ENCODE measurements at places on chromosomes 7 and 10.

DNA sequence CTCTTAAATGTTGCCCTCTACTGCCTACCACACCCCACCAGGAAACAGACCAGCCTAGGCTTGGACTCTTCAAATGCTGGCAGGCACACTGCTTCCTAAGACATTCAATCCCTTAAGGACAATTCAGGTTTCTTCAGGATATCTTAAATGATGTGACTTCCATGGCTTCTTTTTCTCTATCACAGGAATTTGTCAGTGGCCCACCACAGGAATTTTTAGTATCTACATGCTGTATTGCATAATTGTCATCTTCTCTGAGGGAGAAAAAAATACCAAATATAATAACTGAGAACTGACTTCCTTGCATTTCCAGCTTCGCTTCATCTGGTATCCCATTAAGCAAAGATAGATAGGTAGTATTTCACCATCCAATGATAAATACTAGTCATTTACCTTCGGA is 129.3 kb downstream of the WNT2 start:
- no peak for DNase-seq

- no peak for DNase-seq
Observed at GRCh38 chr7:89623018-89623672, 531.1 kb upstream of the STEAP1 start.

DNA sequence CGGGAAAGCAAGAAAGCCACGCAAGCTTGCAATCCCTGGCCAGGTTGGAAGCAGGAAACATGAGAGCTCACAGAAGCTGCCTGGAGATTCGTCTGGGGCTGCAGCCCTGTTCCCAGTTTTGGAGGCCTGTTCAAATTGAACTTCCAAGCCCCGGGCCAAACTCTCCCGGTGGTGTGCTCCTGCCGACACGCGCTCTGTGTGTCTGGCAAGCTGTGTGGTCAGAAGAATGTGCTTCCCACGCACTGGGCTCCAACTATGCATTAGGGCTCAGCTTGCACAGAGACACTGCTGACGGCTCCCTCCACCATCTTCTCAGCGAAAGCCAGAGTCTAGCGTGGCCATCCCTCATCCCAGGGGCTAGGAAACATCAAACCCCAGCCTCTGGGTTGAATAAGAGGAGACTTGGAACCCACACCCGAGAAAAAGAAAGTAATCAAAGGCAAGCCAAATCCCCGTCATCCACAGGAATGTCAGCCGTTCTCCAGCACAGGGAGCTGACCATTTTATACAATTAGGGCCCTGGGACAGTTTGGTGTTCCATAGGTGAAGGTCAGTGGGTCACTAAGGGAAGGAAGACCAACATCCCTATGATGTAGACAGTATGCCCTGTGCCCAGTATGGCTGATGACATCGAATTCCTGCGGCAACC is 107.2 kb downstream of the FGFR2 start:
- DNase-seq: no peak

GRCh38 chr10:124049484-124049883 is 43.9 kb downstream of the CHST15 start:
- no peak for DNase-seq

GRCh38 chr7:157150882-157151281 is 12.2 kb downstream of the UBE3C start:
- no peak for DNase-seq

DNA sequence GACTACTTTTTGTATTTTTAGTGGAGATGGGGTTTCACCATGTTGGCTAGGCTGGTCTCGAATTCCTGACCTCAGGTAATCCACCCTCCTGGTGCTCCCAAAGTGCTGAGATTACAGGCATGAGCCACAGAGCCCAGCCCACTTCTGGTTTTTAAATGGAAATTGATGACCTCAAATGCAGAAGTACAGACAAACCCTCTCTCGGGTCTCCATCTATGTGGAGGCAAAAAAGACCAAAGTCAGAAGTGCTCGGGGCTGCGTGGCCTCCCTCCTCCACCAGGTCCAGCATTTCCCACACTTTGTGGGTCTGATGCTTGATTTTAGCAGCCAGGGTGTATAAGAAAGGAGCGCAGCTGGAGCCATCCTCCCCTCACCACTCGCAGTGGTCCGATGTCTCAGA is 187.3 kb upstream of the AUTS2 start:
- no peak for DNase-seq

DNA sequence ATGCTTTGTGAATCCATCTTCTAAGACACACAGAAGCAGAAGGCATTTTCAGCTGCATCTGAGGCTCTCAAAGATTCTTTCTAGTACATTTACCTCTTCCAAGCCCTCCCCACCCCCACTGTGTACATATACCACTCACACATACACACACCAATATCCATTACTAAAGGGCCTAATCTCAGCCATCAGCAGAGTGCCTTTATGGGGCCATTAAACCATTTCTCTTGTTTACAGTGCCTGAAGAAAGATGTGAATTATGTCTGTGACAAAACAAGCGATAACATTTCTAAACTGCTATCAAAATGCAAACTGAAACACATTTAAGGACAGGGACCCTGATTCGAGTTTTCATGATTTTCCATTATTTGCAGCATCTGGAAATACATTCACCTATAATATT is 40.0 kb downstream of the ETV1 start:
- DNase-seq: no peak

GRCh38 chr7:106071999-106072714 is 40.0 kb downstream of the SYPL1 start:
- no peak for DNase-seq

DNA sequence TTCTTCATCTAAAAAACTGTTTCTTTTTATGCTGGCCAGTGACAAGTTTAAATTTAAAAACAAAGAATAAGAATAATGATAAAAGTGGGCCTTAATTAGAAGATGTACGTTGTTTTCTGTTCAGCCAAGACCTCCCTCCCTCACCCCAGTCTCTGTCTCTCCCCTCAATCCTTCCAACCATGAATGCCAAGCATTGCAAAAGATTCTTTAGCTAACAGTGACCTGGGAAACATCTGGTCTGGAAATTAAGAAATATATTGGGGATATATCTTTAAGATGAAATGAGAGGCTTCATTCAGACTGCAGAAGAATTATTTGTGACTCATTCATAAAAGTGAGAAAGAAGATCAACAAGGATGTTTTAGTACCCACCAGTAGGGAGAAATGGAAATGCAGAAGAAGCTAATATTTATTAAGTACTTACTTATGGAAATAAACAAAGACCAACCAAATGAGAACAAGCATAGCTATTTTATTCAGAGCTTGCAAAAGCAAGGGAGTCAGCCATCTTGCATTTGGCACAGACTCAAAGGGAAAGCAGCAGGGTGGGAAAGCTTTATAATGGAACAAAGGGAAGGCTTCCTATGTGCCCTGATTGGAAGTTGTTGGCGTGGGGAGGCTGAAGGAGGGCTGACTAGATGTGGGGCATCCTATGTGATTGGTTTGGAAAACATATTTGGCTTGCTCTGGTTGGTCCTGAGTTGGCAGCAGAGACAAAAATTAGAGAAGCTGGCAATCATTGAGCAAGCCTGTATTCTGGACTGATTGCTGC is 595.4 kb upstream of the GHITM start:
- no peak for DNase-seq

- DNase-seq: no peak
Observed at GRCh38 chr7:3488829-3489228, 187.8 kb downstream of the SDK1 start.

GRCh38 chr10:69884024-69884367 is 82.3 kb downstream of the COL13A1 start:
- DNase-seq: no peak

- no peak for DNase-seq
Observed at GRCh38 chr7:90298145-90299038, 22.7 kb downstream of the FAM237B start.

DNA sequence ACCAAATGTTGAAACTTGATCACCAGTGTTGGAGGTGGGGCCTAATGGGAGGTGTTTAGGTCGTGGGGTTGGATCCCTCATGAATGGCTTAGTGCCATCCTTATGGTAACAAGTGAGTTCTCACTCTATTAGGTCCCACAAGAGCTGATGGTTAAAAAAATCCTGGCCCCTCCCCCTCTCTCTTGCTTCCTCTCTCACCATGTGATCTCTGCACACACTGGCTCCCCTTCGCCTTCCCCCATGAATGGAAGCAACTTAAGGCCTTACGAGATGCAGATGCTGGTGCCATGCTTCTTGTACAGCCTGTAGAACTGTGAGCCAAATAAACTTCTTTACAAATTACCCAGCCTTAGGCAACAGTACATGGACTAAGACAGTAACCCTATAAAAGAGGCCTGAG is 62.7 kb downstream of the PPP1R3C start:
- no peak for DNase-seq

GRCh38 chr7:25982684-25983083 is 169.3 kb upstream of the NFE2L3 start:
- DNase-seq: no peak

GRCh38 chr10:88528806-88529570 is 54.1 kb downstream of the RNLS start:
- no peak for DNase-seq

DNA sequence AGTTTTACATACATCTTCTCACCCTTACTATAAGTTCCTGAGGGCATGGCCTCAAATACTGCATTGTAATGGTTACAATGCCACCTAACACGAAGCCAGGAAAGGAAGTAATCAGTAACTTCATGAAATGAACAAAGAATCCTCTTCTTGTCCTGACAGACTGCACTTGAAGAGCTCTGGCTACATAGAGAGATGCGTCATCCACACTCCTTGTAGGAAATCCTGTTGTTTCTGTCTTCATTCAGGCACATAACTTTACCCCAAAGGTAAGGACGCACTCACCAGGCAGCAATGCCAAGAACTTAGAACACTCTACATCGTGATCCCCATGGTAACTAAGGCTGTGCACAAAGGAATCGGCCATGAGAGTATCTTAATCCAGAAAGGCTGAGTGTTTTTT is 80.3 kb upstream of the ARID5B start:
- no peak for DNase-seq

GRCh38 chr10:36191009-36191408 is 548.9 kb upstream of the FZD8 start:
- DNase-seq: no peak

DNA sequence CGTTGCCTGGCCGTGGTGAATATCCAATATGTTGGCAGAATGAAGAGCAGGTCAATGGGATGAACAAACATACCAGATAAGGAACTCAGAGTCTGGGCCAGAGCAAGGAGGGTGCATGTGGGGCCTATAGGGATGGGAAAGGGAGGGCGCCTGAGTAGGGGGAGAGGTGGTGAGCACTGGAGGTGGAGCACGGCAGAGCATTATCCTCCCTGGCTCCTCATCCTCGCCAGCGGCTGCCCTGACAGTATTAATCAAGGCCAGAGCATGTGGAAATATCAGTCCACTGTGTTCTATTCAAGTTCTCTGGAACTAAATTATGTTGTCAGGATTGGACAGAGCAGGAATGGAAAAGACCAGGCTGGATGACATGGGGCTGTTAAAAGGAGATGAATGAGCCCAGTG is 254.8 kb upstream of the ZMIZ1 start:
- DNase-seq: no peak

- no peak for DNase-seq
Observed at GRCh38 chr7:124781418-124781817, 15.8 kb upstream of the GPR37 start.

DNA sequence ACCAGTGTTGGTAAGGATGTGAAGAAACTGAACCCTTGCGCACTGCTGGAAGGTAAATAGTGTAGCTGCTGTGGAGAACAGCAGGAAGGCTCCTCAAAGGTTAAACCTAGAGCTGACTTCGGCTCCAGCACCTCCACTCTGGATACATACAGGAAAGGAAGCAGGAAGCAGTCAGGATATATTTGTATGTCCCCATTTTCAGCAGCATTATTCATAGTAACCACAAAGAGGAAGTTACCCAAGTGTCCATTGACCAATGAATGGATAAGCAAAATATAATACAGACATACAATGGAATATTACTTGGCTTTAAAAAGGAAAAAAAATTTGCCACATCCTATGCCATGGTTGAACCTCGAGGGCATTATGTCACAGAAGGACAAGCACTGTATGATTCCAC is 15.0 kb downstream of the RET start:
- no peak for DNase-seq

DNA sequence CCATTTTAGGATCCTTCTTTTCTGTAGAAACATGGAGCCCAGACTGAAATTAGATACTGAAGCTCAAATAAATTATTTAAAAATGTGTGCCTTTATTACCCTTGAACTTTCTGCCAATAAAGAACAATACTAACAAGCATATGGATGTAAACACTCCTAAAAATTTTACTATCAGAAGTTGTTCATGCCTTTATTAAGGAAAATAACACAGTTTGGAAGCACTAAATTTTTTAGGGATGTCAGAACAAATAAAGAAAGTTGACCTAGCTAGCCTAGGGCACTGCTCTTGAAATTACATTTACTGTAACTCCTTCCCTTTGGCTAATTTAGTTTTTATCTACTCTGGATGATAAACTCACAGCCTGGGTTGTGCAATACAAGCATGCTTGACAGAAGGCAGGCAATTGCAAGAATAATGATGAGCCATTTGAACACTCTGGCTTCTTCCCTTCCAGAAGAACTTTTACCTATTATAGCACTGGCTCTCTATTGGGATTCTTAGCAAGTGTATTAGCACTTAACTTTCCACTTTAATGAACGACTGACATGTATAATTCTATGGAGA is 351.7 kb upstream of the C7orf33 start:
- DNase-seq: no peak

DNA sequence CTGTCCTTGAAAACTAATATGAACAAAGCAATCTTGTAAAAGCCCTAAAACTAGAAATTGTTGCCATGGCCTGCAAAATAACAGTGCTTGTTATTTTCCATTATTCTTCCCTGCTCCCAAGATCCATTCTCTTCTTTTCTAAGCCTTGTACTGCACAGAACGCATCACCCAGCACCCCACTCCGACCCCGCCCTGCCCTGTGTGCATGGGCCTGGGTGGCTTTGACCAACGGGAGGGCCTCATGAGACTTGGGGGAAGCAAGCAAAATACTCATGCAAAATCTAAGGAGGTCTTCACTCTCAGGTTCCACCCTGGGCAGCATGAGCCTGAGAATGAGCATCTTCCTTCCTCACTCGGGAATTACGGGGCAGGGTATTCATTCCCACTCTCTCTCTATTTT is 32.4 kb downstream of the NPY start:
- no peak for DNase-seq

DNA sequence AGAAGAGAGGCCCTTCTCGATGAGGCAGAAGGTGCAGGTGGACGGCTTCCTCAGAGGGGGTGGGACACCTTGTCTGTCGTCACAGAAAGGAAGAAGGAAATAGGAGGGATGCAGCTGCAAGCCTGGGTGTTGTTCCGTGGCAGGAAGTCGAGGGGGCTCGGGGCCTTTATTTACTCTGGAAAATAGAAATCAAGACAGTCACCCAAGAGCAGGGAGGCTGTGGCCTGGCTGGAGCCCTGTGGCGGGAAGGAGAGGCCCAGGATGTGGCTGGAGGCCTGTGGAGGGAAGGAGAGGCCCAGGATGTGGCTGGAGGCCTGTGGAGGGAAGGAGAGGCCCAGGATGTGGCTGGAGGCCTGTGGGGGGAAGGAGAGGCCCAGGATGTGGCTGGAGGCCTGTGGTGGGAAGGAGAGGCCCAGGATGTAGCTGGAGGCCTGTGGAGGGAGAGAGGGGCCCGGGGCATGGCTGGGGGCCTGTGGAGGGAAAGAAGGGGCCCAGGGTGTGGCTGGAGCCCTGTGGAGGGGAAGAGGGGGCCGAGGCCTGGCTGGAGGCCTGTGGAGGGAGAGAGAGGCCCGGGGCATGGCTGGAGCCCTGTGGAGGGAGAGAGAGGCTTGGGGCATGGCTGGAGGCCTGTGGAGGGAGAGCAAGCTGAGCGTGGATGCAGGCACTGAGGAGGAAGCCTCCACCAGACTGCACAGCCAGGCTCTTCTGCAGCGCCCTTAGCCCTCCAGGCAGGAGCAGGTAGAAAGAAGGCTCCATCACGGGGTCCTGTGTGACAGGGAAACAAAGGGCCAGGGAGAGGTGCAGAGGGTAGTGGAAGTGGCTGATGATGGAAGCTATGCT is 97.3 kb upstream of the SFMBT2 start:
- no peak for DNase-seq

GRCh38 chr10:69069090-69070042 is 18.5 kb upstream of the SRGN start:
- DNase-seq: no peak
